ENCODE measurements at places on chromosomes 6 and 20. TPM values are rescaled to one million over a fixed set of nuclear protein-coding genes. Genes with fewer than 3 reads are reported as not detected.

Gene MEA1
- total RNA-seq, result 62.5 TPM

Gene MCCD1
- not detected for total RNA-seq

DNA sequence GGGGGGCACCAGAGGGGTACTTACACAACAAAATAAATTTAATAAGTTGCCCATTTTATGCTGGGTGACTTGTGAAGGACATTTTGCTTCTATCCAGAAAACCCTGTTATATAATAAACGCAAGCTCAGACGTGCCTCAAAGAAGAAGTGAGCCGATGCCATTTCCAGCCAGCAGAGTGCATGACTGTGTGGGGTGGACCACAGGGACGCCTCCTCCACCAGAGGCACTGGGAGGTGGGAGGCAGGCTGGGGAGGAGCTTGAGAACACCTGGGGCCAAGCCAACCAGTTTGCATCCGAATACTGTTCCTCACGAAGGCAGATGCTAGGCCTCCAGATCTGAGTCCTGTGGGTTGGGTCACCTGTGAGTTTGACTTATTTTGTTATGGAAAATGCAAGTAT is 363.8 kb downstream of the RNGTT start:
- no peaks in the 10 kb centered on the region for H3K27me3 ChIP-seq
- no peak overlapping the region for H3K27ac ChIP-seq
- DNase-seq, result no peak
- H3K4me3 ChIP-seq, result no peak overlapping the region
- no peaks in the 10 kb centered on the region for H3K36me3 ChIP-seq
- H3K4me1 ChIP-seq, result no peaks in the 10 kb centered on the region

GRCh38 chr20:22672191-22672590 is 87.8 kb upstream of the FOXA2 start:
- H3K4me3 ChIP-seq, result no peak overlapping the region
- no peaks in the 10 kb centered on the region for H3K27me3 ChIP-seq
- H3K36me3 ChIP-seq, result no peaks in the 10 kb centered on the region
- no peaks in the 10 kb centered on the region for H3K4me1 ChIP-seq
- no peak overlapping the region for H3K27ac ChIP-seq
- DNase-seq, result no peak

- peaks cover 14% of the 10 kb centered on the region for H3K36me3 ChIP-seq
- DNase-seq, result no peak
- H3K4me1 ChIP-seq, result no peaks in the 10 kb centered on the region
- no peak overlapping the region for H3K27ac ChIP-seq
These were observed 43.7 kb downstream of the ADNP start for GRCh38 chr20:50887576-50887975.

Gene MOCS1
- total RNA-seq, result 10.3 TPM

Gene DUSP15
- total RNA-seq, result not detected
